ENCODE measurements at places on chromosomes 16 and 17. TPM values are rescaled to one million over a fixed set of nuclear protein-coding genes. Genes with fewer than 3 reads are reported as not detected.
A peak's percentile ranks its signal among the peaks of the same experiment; 100 is the strongest.

GRCh38 chr16:82042144-82042543 lies 7.1 kb downstream of the HSD17B2 start:
- H3K4me3 ChIP-seq = no peak overlapping the region
- H3K27ac ChIP-seq = no peak overlapping the region
- H3K36me3 ChIP-seq = no peaks in the 10 kb centered on the region
- no peaks in the 10 kb centered on the region for H3K4me1 ChIP-seq
- no peak for DNase-seq
- H3K27me3 ChIP-seq = no peaks in the 10 kb centered on the region

DNA sequence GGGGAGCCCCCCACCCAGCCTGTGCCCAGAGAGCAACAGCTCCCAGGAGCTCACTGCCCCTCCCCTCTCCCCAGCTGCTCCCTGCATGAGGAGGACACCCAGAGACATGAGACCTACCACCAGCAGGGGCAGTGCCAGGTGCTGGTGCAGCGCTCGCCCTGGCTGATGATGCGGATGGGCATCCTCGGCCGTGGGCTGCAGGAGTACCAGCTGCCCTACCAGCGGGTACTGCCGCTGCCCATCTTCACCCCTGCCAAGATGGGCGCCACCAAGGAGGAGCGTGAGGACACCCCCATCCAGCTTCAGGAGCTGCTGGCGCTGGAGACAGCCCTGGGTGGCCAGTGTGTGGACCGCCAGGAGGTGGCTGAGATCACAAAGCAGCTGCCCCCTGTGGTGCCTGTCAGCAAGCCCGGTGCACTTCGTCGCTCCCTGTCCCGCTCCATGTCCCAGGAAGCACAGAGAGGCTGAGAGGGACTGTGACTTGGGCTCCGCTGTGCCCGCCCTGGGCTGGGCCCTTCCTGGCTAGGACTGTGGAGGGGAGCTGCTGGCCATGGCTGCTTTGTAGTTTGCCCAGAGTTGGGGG lies 584 bp downstream of the TCAP start:
- no peak for DNase-seq
- H3K27ac ChIP-seq = no peak overlapping the region
- H3K4me1 ChIP-seq = peaks cover 40% of the 10 kb centered on the region
- no peaks in the 10 kb centered on the region for H3K27me3 ChIP-seq
- H3K4me3 ChIP-seq = no peak overlapping the region

GRCh38 chr16:27080895-27081294 lies 14.2 kb downstream of the C16orf82 start:
- peaks cover 36% of the 10 kb centered on the region for H3K27me3 ChIP-seq
- no peak overlapping the region for H3K27ac ChIP-seq
- no peak for DNase-seq
- H3K4me1 ChIP-seq = no peaks in the 10 kb centered on the region

DNA sequence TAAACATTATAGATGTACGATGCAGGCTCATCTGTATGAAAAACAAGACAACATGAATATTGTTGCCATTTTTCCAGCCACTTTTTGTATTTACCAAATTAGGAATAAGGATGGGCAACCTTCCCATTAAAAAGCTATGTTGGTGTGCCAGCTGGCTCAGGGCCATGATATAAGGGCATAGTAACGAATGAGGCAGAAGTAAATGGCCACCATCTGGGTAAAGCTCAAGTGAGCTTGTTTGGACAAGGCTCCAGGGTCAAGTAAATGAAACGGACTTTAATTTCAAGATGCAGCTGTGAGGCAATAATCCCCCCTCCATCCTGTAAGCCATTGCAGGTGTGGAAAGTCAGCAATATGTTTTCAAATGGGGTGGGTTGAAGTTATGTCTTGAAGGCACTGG lies 930.9 kb upstream of the CDH8 start:
- no peak for DNase-seq
- no peaks in the 10 kb centered on the region for H3K4me1 ChIP-seq
- no peak overlapping the region for H3K4me3 ChIP-seq
- no peaks in the 10 kb centered on the region for H3K27me3 ChIP-seq

Gene OTOP2
- not detected for total RNA-seq

Gene G6PC1
- 0.19 TPM for total RNA-seq

Gene CCL7
- total RNA-seq = not detected

DNA sequence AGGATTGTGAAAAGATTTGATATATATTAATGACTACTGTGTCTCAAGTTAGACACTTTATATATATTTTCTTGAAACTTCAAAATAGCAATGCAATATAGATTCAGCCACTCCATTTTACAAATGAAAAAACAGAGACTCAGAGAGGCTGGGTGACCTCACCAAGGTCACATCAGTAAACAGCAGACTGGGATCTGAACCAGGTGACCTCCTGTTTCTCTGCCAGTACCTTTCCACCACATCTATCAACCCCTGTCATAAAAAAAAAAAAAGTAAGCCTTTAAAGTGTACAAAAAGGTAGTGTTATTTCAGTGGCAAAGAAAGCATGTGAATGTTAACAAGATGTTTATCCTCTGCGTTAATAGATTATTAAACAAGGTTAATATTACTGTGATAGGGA lies 466.5 kb upstream of the DYNLRB2 start:
- no peaks in the 10 kb centered on the region for H3K4me1 ChIP-seq
- no peak for DNase-seq
- no peaks in the 10 kb centered on the region for H3K27me3 ChIP-seq
- H3K4me3 ChIP-seq = no peak overlapping the region
- H3K27ac ChIP-seq = no peak overlapping the region

GRCh38 chr16:84562174-84562815 lies 55.6 kb downstream of the COTL1 start:
- no peak for DNase-seq
- H3K36me3 ChIP-seq = peaks cover 40% of the 10 kb centered on the region
- no peaks in the 10 kb centered on the region for H3K27me3 ChIP-seq
- H3K4me1 ChIP-seq = peaks cover 2% of the 10 kb centered on the region
- H3K4me3 ChIP-seq = no peak overlapping the region

DNA sequence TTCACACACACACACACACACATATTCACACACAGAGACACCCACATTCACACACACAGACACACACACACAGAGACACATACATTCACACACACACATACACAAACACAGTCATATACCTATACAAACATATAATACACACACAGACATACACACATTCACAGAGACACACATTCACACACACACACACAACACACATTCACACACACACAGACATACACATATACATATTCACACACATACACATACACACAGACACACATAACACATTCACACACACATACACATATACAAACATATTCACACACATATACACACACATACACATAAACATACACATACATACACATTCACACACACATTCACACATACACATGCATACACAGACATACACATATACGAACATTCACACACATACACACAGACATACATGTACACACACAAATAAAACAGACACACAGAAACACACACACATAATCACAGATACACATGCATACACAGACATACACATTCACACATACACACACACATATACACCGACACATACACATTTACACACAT lies 7.9 kb downstream of the PRCD start:
- no peak overlapping the region for H3K27ac ChIP-seq
- peaks cover 32% of the 10 kb centered on the region for H3K27me3 ChIP-seq
- H3K4me1 ChIP-seq = peaks cover 7% of the 10 kb centered on the region
- H3K36me3 ChIP-seq = no peaks in the 10 kb centered on the region
- H3K4me3 ChIP-seq = no peak overlapping the region

Gene HAP1
- total RNA-seq = 0.63 TPM

DNA sequence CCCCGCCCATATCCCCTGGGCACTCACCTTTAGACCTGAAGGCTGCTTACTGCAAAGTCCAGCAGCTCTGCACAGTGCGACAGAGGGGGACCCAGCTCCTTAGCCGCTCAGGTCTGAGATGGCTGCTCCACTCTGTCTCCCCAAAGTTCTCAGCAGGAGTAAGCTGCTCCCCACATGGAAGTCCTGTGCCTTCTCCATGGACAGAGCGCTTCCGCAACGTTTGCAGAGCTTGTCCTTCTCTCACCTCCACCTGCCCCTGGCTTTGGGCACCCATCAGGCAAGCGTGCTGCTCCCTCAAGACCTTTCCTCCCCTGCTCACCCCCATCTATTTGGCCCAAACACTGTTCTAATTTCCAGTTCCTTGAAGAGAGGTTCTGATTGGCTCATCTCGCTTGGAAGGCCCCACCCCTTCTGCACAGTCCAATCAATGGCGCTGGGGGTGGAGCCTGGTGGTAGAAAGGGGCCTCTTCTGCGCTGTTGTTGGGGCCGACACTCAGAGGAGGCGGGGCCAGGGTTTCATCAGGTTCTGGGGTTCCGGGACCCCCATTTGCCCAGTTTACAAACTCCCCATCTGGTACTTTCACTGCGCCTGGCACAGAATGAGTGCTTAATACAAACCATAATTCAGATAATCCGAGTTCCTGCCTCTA lies 137.2 kb downstream of the CYLD start:
- H3K36me3 ChIP-seq = no peaks in the 10 kb centered on the region
- no peak overlapping the region for H3K27ac ChIP-seq
- DNase-seq = no peak
- no peak overlapping the region for H3K4me3 ChIP-seq

Gene BCAS3
- 36.9 TPM for total RNA-seq

- no peaks in the 10 kb centered on the region for H3K4me1 ChIP-seq
- H3K4me3 ChIP-seq = no peak overlapping the region
- no peak overlapping the region for H3K27ac ChIP-seq
- H3K36me3 ChIP-seq = no peaks in the 10 kb centered on the region
Measured at GRCh38 chr17:47276868-47277267, 23.2 kb downstream of the ITGB3 start.

Gene KCNH4
- not detected for total RNA-seq

- H3K27ac ChIP-seq = no peak overlapping the region
- H3K27me3 ChIP-seq = no peaks in the 10 kb centered on the region
- H3K4me1 ChIP-seq = no peaks in the 10 kb centered on the region
- peaks cover 22% of the 10 kb centered on the region for H3K36me3 ChIP-seq
Measured at GRCh38 chr17:6592173-6592572, 35.8 kb upstream of the PITPNM3 start.

GRCh38 chr17:15501793-15502192 lies 34.4 kb upstream of the CDRT4 start:
- no peak overlapping the region for H3K4me3 ChIP-seq
- no peak for DNase-seq
- H3K4me1 ChIP-seq = peaks cover 11% of the 10 kb centered on the region
- peaks cover 7% of the 10 kb centered on the region for H3K36me3 ChIP-seq

DNA sequence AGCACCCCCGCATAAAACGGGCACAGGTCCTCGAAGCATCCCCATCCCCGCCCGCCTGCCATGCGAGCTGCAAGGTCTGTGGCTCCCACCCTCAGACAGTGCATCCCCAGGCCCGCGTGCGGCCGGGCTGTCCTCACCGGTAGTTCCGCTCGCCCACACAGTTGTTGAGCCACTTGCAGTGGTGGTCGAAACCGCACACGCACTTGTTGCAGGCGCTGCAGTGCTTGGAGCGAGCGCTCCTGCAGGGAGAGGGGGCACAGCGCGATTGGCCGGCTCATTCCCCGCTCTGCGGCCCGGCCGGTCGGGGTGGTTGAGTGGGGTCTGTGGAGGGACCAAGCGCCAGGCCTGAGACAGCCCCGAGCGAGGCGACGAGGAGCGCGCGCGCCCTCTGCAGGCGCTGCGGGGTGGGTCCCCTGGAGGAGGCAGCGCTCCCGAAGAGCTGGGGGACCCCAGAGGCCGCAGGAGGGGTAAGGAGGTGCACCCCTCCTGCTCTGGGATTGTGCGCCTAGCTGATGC lies 6.0 kb upstream of the TPPP3 start:
- H3K27ac ChIP-seq = no peak overlapping the region
- H3K4me1 ChIP-seq = no peaks in the 10 kb centered on the region
- H3K27me3 ChIP-seq = peaks cover 71% of the 10 kb centered on the region
- DNase-seq = peak; percentile 33

Gene SLC2A4
- not detected for total RNA-seq

DNA sequence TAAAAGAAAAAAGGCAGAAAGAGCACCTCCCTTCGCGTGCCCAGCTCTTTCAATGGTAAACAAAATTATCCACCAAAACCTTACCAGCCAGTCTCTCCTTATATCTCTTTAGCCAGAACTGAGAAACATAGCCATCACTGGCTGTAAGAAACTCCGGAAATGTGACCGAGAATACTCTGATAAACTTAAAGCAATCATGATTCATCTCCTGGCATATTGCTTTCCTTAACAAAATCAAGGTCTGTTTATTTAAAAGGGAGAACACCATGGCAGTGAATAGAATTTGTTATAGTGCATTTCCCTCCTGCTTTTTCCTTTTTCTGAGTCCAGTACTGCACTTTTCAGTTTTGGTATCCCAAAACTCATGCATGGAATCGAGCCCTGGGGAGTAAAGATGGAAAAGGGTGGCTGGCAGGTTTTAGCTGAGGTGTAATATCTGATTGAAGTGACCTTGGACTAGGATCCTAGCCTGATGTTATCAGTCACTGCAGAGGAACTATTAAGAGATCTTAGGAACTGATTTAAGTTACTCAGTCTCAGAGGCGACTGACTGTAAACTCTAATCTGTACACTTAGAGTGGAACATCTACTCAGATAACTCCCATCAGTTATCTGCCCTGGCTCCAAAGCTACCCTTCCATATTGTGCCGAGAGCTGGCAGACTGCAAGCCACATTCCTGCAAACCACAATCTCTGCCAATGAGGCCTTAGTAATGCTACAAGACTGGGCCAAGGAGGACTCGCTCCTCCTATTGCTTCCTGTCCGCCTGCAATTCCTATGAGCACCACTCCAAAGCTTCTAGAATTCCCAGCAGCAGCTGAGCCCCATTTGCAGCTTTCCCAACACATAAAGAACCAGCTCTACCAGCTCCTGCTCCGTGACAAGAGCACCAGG lies 7.4 kb upstream of the COX10 start:
- no peaks in the 10 kb centered on the region for H3K27me3 ChIP-seq
- H3K4me3 ChIP-seq = no peak overlapping the region
- H3K36me3 ChIP-seq = peaks cover 3% of the 10 kb centered on the region
- H3K4me1 ChIP-seq = peaks cover 3% of the 10 kb centered on the region
- DNase-seq = no peak

DNA sequence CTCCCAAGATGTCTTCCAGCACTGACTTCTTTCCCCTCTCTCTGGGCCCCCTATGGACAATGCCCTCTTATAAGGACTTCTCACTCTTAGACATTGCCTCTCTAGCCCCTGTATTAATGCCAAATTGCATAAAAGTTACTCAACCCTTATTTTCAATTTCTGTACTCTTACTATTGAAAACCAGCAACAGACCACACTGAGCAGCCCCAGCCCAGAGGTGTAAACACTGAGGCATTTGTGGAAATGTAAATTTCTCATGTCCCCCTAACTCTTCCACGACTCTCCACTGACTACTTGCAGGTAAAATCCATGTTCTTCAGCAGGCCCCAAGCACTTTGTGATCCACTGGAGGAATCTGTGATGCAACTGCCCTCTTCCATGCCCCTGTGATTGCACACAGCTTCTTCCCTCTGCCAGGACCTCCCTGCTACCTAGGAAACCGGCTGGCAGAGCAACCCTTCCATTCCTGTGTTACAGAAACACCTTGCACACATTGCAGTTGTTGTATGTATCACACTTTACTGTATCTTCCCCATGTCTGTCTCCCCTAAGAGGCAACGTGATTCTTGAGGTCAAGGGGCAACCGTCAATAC lies 4.4 kb downstream of the N4BP1 start:
- peaks cover 35% of the 10 kb centered on the region for H3K4me1 ChIP-seq
- H3K36me3 ChIP-seq = peaks cover 8% of the 10 kb centered on the region
- H3K4me3 ChIP-seq = no peak overlapping the region

- H3K4me3 ChIP-seq = no peak overlapping the region
- no peak for DNase-seq
- no peak overlapping the region for H3K27ac ChIP-seq
- no peaks in the 10 kb centered on the region for H3K27me3 ChIP-seq
- H3K36me3 ChIP-seq = no peaks in the 10 kb centered on the region
Measured at GRCh38 chr17:2403044-2403443, 2.2 kb upstream of the MNT start.

Data from T-cell (primary cell).